ENCODE measurements at places on chromosomes 7 and 10.

DNA sequence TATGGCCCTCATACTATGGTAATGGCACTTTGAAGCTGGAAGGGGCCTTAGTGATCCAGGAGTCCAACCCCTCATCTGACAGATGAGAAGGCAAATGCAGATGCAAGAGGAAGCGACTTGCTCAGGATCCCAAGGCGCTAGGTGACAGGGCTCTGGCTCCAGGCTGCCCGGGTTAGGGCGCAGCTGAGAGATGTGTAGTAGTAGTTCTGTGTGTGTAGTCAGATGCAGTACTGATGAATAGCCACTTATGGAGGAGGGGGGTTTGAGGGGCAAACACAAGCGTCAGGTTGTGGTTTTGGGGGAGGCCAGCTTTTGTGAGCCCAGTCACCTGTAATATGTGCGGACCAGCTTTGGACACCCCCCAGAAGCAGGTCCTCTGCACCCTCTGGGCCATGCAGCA lies 4.8 kb downstream of the ADRA2A start:
- DNase-seq = no peak

DNA sequence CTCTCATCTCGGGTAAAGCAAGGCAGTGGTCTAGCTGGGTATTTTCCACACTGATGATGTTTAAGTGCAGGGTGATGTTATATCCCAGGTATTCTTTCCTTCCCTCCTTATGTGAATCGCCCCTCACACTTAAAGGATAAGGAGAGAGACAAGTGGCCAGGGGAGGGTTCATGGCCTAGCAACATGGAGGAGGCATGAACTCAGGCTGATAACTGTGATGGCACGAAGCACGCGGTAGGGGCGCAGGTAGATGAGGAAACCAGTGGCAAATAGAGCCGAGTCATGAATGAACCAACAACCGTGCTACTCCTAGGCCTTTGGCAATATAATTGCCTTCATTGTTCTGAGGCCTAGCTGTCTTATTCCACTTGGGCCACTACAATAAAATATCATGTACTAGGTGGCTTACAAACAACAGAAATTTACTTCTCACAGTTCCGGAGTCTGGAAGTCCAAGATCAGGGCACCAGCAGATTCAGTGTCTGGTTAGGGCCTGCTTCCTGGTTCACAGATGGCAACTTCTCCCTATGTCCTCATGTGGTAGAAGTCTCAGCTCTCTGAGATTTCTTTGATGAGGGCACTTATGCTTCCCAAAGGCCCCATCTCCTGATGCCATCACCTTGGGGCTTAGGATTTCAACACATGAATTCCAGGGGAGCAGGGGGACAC lies 56.0 kb upstream of the PIK3CG start:
- no peak for DNase-seq

DNA sequence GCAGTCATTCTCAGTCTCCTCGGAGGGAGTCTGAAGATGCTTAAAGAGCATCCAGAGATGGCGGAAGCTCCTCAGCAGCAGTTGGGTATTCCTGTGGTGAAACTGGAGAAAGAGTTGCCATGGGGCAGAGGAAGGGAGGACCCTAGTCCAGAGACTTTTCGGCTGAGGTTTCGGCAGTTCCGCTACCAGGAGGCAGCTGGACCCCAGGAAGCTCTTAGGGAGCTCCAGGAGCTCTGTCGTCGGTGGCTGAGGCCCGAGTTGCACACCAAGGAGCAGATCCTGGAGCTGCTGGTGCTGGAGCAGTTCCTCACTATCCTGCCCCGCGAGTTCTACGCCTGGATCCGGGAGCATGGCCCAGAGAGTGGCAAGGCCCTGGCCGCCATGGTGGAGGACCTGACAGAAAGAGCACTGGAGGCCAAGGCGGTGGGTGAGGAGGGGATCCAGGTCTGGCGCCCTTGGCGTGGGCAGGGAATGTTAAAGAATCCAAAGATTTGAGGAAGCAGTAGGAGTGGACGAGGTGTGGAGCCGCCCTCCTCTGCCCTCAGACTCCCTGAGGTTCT lies 2.9 kb downstream of the ZSCAN25 start:
- no peak for DNase-seq

DNA sequence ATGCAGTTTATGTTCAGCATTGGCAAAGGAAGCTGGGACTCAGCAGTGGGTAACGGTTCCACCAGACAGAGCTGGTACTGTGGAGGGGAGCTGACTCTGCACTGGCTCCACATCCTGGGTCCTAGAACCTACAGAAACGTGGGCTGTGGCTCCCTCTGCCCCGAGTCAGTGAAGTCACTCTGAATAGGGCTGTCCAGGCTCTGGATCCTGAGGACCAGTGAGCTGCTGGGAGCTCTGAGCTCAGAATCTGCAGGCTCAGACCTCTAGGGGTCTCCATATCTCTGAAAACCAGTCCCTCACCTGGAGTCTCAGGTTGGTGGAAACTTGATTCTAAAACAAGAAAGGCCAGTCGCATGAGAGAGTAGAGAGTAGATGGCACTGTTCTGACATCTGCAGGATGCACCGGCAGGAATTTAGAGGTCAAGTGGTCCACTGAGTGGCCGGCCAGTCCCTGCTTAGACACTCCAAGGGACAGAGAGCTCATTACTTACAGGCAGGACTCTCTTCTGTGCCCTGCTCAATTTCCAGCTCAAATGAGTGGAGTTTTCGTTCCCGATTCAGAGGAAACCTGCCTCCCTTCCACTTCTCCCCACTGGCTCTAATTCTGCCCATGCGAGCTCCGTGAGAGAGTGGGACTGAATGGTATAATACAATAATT lies 18.6 kb downstream of the NPFFR1 start:
- no peak for DNase-seq

- peak; percentile 50 for DNase-seq
Observed at GRCh38 chr7:75854233-75854632, 24.6 kb upstream of the RHBDD2 start.

- DNase-seq = peak; percentile 36
Observed at GRCh38 chr7:151086802-151087244, 548 bp downstream of the AGAP3 start.

GRCh38 chr7:102029616-102030015 lies 212.2 kb downstream of the CUX1 start:
- no peak for DNase-seq

- no peak for DNase-seq
Observed at GRCh38 chr7:47884675-47885074, 63.6 kb downstream of the PKD1L1 start.

DNA sequence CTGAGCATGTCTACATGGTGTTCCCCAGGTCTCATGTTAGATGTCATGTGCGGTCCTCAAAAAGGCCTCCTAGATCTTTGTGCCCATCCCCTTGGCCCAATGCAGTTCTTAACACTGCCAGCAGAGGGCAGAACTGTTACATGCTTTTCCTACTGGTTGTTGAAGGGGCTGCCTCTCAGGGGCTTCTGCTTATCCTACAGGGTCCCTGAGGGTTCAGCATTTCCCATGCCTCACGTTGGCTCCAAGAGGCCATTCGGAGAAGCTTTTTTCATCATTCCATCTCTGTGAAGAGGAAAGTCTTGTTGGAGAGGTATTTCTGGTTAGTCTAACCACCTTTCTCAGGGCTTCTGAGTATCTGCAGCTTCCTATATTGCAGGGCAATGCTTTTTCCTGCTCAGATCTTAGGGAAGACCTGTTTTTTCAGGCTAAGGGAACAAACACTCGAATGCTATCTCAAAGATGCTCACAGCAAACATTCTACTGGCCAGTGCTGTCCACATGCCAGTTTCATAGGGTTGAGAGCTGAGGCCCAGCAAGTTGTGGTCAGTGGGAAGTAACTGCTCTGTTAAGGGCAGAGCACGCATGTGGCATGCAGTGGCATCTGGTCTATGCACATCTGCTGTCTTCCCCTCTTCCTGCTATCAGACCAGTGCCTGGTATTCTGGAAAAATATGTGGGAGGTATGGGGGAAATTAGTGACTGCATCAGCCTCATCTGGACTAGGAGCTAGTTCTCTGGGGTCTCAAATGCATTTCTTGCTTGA lies 31.5 kb downstream of the MBL2 start:
- DNase-seq = peak; percentile 60

GRCh38 chr10:69315100-69315542 lies 36.8 kb downstream of the HK1 start:
- DNase-seq = no peak

GRCh38 chr7:71775648-71776047 lies 636.5 kb downstream of the CALN1 start:
- DNase-seq = no peak

GRCh38 chr10:14146025-14146424 lies 184.7 kb downstream of the FRMD4A start:
- DNase-seq = no peak

- no peak for DNase-seq
Observed at GRCh38 chr10:93753621-93754250, 4.0 kb upstream of the LGI1 start.

DNA sequence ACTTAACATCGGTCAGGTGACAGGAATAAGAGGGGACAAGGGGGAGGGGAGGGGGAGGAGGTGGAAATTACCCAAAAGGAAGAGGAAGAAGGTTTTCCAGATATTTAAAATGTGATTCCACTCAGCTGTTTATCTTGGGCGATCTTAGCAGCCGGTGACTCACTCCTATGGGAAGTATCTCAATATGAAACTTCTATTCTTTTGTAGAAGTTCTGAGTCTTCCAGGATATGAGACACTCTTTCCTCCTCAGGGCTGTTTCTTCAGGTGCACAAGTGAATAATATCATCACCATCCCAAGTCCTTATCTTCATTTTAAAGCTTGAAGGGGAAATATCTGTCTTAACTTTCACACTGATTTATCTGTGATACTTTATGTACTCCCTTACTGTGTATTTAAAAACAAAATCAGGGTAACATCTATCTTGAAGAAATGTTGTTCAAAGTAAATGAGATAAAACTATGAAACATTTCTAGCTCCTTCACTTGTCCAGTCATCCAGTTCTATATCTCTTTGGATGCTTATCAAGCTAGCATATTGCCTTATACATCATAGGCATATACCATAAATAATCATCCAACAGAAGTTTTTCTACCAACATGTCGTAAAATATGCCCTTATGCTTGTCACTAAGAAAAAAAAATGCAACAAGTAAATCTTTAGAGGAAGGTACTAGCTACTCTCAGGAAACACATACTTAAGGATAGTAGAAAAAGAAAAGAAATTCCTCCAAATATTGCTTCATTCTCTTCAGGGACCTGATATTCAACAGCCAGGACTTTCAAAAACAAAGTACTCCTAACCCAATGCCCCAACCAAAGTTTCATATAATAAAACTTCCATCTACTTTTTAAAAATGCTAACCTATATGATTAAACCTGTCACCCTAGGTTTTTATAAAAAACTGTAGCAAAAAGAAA lies 13.7 kb downstream of the DOCK4 start:
- peak; percentile 83 for DNase-seq

GRCh38 chr7:133300088-133300487 lies 47.2 kb downstream of the EXOC4 start:
- DNase-seq = no peak

GRCh38 chr7:111718886-111719285 lies 156.6 kb upstream of the IMMP2L start:
- no peak for DNase-seq

DNA sequence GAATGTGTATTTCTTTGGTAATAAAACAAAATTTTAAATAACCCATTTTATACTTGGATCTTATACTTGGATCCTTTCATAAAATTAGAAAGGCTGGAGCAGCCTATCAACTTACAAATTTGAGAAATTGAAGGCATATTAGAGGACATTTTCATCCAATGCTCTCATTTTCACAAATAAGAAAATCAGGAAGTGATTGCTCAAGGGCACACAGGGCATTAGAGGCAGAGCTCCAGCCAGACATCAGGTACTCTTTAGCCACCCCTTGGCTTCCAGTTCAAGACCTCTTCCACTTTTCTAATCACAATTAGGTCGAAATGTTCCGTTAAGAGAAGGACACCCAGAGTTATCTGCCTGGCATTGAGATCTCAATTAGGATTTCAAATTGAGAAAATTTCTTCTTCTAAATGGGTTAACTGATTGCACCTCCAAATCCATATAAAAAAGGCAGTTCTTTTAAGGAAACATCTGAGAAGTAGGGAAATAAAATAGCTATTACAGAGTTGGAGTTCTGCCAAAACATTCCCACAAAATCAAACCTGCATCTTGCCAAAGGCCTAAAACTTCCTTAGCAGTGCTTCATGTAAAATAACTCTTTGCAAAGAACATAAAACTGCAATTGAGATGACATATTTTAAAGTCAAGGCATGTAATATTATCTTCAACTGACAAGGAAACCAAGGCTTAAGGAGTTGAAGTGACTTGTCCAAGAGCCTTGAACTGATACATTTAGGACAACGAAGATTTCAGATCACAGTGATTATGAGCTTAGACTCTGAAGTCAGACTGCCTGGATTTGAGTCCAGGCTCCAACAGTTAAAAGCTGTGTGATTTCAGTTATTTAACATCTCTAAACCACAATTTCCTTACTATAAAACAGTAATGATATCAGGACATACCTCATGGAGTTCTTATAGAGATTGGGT lies 2.4 kb downstream of the ACTA2 start:
- peak; percentile 42 for DNase-seq

DNA sequence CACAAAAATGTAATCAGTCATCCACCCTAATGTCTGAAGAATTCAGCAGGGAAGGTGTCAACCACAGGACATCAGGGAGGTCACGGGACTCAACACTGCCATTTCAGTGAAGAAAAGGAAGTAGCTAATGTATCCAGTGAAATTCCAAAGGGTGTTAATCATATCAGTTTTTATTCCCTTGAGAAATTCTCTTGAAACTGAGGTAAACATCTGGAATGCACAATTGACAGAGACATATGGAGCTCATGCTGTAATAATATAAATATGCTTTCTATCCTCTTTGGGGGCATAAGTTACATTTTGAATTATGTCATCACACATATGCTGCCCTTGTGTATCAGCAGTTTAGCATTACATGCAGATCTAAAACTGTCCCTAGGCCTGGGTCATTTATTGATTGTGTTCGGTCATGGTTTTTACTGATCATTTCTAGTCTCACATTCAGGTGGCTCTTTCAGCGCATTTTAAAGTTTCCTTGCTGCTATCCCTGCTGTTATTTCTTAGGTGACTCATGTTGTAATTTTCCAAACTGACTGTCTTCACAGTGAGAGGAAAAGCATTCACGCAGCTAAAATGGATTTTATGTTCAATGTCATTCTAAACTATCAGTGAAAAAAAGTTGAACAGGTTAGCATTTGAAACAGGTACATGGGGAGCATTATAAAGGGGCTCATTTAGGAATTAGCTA lies 273.9 kb downstream of the TSPAN12 start:
- no peak for DNase-seq

GRCh38 chr7:78203042-78203720 lies 404.6 kb downstream of the PHTF2 start:
- DNase-seq = no peak
